Cortex of kidney (tissue), 1 donor: ENCODE measurements at places on chromosomes 7 and 10.

DNA sequence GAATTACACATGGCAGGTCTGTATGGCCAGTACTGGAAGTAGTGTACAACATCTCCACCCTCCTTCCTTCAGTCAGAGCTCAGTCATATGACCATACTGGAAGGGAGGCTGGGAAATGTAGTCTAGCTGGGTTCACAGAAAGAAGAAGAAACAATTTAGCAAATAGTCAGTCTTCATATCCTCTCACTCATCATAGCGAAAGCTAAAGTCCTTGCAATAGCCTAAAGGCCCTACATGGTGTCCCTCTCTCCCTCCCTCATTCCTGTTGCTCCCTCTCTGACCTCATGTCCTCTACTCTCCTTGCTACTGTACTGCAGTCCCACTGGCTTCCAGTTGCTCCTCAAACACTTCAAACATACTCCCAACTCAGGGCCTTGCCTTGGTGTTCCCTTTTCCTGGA, 4.3 kb upstream of the CALU start:
- DNase-seq: no peak

- no peak for DNase-seq
Measured at GRCh38 chr10:126011995-126012394, 115.6 kb downstream of the FANK1 start.

GRCh38 chr10:127755753-127756152, 18.8 kb downstream of the FOXI2 start:
- no peak for DNase-seq

GRCh38 chr7:41030673-41031072, 672.2 kb downstream of the INHBA start:
- no peak for DNase-seq

DNA sequence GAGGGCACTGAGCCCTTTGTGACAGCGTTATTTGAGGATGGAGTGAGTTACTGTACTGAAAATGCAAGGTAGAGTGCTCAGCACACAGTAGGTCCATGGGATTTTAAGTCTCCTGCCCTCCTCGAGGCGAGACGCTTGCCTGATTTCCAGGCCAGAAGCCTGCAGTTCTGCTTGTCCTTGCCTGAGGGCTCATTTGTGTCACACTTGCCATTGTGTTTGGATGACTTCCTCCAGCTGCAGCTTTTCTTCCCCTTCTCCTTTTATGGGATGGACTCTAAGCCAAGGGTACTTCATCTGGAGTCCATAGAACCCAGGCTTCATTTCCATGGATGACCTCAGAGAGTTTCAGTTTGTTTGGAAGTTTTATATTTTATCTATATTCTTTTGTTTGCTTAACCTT, 304.2 kb upstream of the BMPER start:
- no peak for DNase-seq

- DNase-seq: no peak
Measured at GRCh38 chr7:134343136-134343535, 26.4 kb upstream of the SLC35B4 start.

GRCh38 chr10:79487296-79488194, 24.8 kb upstream of the EIF5AL1 start:
- no peak for DNase-seq

DNA sequence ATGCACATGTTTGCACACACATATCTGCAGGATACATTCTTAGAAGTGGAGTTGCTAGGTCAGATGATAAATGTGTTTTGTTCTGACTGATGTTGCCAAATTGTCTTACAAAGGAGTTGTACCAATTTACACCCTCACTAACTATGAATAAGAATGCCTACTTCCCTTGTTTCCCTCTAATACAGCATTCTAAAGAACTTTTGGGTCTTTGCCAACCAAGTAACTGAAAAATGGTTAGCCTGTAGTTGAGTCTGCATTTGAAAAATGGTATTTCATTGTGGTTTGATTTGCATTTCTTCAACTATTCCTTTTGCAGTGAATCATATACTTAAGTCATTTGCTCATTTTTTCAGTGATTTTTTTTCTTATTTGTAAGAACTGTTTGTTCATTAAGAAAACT, 48.4 kb downstream of the TMEM26 start:
- DNase-seq: no peak

DNA sequence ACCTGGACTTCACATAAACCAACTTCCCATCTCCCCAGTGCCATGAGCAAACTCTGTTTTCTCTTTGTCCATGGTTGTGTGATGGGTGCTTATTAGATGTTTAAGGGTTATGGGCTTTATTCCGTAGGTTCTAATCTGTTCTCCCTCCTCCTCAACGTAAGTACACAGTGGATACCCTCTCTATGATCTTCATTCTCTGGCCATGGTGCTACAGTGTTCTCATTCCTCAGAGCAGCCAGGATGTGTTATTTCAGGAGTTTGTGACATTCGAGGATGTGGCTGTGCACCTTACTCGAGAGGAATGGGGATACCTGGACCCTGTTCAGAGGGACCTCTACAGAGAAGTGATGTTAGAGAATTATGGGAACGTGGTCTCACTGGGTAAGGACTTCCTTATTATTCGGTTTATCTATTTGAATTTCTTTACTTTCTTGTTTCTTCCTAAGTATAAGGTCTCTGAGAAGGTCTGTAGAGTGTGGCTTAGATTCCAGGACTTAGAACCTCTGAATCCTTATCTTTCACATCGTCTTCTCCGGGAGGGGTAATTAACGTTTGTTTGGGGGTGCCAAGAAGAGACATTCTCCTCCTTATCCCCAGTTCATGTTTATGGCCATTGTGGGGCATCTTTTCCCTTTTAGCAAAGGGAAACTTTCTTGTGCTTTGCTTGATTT, 3.8 kb downstream of the ZNF655 start:
- DNase-seq: no peak

DNA sequence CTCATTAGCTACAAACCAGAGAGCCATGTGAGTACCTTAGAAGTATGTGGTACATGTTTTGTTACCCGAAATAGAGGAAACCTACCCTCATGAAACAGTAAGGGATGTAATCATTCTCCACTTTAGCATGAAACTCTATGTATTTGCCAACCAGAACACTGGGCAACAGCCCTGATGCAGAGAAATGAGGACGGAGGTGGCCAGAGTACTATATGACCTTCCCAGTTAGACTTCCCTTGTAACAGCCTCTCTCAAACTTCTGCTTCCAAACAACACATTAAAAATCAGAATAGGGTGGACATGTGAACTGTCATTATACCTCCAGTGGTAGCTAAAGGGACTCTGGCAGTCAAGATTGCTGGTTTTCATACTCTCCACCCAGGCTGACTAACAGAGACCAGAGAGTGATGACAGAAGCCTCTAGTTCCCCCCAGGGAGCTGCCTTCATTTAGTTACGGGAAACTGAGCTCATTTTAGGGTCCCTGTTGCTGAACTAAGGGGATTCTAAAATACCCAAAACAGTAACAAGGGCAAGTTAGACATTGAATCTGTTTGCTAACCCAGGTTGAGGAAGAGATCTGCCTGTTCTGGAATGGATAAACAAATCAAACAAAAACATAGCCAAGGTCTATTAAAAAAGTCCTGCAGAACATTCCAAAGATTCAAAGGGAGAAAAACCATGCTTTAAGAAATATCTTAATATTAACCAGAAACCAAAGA, 83.1 kb downstream of the VPS41 start:
- no peak for DNase-seq

DNA sequence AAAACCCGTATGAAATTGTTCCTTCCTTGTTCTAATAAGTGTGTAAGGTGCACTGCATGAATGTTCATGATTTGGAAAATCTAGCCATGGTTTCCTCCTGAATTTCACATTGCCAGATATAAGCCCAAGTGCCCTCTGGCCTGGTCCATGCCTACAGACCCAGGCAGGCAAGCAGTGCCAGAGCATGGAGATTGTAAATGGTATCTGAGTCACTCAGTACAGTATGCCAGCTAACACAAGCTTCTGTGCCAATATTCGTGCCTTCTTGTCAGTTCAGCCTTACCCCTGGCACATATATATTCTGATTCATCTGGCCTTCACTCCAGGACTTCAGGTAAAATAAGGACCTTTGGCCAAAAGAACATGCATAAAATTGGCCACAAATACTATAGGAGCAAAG, 38.4 kb upstream of the PDE1C start:
- DNase-seq: no peak

- no peak for DNase-seq
Measured at GRCh38 chr10:522350-522749, 167.1 kb downstream of the DIP2C start.

- no peak for DNase-seq
Measured at GRCh38 chr10:23457632-23458417, 18.9 kb downstream of the OTUD1 start.

GRCh38 chr10:96238646-96239623, 32.4 kb downstream of the BLNK start:
- DNase-seq: no peak

DNA sequence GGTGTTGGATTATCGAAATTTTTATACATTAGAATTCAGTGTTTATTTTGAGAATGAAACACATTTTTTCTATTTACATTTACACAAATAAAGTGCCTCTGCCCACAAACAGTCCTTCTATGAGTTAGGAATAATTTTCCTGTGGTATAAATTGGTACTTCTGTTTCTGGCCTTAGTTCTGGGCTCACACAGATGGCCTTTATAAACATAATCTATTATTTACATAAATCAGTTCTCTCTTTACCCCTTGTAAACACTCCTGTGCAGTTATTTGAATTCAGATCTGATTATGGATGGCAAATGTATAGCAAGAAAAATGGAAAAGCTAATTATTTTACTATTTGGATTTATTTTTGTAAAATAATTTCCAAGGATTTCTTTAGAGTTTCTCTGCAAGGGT, 143.2 kb downstream of the PRKG1 start:
- no peak for DNase-seq
